Mucosa of descending colon (tissue), 3 donors: ENCODE measurements at places on chromosomes 7 and 10. TPM values are rescaled to one million over a fixed set of nuclear protein-coding genes. Genes with fewer than 3 reads are reported as not detected.

DNA sequence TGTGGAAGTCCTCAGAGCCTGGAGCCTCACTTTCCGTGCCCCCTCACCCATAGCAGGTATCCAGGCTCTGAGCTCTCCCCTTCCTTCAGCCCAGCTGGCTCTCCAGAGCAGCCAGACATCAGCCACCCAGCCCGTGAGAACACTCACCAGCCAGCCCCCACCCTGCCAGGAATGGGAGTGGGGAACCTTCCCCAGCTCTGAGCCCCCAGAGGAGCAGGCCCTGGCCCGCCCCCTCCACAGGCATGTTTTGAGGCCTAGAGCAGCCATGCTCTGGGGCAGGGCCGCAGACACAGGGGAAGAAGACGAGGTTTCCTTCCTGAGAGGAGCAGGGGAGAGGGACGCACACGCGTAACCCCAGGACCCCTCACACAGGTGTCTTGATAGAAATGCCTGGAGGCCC lies 70.0 kb upstream of the COL13A1 start:
- no peak for DNase-seq

GRCh38 chr10:5271526-5271925 lies 74.9 kb downstream of the AKR1C4 start:
- no peak for DNase-seq

ARMH3 gene
- 25.8 TPM for total RNA-seq

TRPV5 gene
- not detected for total RNA-seq

DNA sequence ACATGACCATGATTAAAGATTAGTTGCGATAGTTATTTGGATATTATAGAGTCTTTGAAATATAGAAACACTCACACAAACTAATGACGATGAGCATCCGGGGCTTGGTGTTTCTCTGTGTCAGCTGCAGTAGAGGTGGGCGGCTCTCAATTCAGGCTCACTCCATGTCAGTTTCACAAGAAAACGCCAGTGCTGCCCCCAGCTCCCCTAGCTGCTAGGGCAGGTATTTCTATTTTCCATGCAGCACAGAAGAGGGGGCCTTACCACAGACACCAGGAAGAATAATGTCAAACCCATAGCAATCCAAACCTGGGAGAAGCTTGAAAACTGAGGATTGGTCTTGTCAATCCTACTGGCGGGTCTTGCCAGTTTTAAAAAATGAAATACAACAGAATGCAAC lies 197.1 kb downstream of the PHTF2 start:
- no peak for DNase-seq

ADAMTS14 gene
- total RNA-seq = 2.1 TPM

DNA sequence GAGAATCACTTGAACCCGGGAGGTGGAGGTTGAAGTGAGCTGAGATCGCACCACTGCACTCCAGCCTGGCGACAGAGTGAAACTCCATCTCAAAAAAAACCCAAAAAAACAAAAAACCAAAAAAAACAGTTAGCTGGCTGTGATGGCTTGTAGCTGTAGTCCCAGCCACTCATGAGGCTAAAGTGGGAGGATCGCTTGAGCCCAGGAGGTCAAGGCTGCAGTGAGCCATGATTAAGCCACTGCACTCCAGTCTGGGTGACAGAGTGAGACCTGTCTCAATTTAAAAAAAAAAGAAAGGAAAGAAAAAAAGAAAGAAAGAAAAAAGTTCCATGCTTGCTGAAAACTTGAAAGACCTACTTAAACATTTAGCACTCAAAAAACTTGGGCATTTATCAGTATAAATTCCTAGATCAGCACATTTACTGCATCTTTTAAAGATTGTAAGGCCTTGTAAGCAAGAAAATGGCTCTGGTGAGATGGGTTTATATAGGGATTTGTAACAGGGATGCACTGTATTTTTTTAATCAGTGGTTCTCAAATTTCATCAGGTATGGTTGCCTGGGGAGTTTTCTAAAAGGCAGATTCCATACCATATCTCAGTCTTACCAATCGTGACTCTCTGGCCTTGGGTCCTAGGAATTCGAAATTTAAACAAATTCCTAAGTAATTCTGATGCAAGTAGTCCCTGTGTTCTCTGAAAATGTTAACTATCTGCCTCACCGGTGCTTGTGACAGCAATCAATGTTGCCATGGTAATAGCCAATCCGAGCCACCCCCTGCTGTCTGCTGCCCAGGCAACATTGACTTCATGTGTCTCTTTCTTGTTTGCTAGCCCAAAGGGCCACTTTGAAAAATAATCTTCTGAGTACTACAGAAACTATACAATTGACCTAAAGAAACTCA lies 11.5 kb upstream of the NT5C2 start:
- DNase-seq = no peak

DNA sequence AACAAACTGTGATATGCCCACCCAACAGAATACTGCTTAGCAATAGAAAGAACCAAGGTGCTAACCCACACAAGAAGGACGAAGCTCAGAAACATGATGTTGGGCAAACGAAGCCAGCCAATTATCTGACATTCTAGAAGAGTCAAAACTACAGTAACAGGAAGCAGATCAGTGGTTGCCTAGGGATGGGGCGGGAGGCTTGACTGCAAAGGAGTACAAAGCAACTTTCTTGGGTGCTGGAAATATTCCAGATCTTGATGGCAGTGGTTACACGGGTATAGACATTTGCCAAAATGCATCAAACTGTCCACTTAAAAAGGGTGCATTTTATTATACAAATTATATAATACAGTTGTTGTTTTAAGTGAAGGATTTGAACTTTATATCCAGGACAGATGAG lies 41.1 kb upstream of the RET start:
- no peak for DNase-seq

DNA sequence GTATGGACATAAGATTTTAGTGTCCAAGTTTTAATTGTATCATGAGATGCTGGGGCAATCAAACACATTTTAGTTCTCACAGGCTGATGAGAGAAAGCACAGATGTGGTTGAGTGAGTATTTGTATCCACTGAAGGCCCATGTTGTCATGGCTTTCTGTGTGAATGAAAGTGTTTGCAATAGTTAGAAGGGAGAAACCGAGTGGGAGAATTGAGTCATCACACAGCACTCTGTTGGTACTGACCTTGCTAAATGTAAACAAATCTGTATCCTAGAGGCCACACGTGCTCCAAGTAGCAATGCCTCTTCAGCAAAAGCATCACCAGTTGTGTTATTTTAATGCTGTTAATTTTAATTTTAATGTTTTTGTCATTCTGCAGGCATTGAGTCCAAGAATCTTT lies 121.2 kb downstream of the EMX2 start:
- DNase-seq = no peak

GRCh38 chr10:9868499-9868898 lies 1149.2 kb upstream of the CELF2 start:
- no peak for DNase-seq

- no peak for DNase-seq
These were observed 4.7 kb downstream of the CPA1 start for GRCh38 chr7:130384841-130385599.

C10orf67 gene
- total RNA-seq = not detected

DNA sequence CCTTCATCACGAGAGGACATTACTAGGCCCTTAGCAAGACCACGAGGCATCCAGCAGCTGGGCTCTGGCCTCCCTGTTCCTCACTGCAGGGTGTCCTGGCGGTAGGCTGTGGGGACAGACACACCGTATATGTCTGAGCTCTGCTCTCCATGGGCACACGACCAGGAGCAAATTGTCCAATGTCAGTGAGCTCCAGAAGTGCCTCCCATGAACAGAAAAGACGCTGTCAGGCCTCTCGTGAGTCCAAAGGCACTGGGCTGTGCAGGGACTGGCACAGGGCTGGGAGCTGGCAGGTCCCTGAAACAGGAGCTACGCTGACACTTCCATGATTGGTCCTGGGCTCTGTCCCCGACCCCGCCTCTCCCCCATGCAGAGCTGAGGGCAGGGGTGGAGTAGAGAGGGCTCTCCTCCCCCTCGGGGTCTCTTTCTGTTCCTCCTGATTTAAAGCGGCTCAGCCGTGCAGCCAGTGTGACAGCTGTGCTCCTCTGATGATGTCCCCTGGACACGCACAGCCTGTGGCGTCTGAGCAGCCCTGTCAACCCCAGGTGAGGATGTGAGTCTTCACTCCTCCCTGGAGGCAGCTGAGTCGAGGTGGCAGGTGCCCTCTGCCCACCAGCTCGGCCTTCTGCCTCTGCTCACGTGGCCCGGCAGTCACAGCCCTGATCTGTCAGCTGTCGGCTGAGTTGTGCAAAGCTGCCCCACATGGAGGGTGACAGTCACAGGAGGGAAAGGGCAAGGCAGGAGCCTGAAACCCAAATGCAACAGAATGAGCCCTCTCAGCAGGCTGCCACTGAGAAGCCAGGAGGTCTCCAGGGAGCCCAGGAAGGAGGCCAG lies 13.0 kb downstream of the ANTXRL start:
- no peak for DNase-seq

- DNase-seq = no peak
These were observed 213.6 kb downstream of the CELF2 start for GRCh38 chr10:11231285-11231684.

CRYGN gene
- not detected for total RNA-seq

- no peak for DNase-seq
These were observed 280.6 kb downstream of the DNAJB6 start for GRCh38 chr7:157617401-157617800.

- no peak for DNase-seq
These were observed 60.9 kb downstream of the SLC35B4 start for GRCh38 chr7:134255814-134256213.

CRHR2 gene
- total RNA-seq = not detected

DNA sequence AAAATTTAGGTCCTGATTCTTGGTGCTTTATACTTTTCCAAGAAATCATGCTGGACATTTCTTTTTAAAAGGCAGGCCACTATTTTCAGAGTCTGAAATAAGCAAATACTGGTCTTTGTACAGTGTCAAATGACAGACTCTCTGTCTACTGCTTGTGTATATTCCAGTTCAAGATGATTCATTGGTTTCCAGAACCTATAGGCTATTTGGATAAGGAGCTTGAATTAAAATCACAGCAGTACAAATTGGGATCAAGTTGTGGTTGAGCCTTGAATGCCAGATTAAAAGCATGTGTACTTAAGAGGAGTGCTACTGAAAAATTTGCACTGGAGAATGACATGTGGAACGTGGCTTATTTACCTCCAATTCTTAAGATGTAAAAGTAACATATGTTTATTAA lies 10.7 kb downstream of the KMT2E start:
- no peak for DNase-seq

RAPGEF5 gene
- 59.5 TPM for total RNA-seq

RNF133 gene
- total RNA-seq = 0.41 TPM

- DNase-seq = no peak
These were observed 34.5 kb upstream of the CYP26C1 start for GRCh38 chr10:93026072-93026471.

DNA sequence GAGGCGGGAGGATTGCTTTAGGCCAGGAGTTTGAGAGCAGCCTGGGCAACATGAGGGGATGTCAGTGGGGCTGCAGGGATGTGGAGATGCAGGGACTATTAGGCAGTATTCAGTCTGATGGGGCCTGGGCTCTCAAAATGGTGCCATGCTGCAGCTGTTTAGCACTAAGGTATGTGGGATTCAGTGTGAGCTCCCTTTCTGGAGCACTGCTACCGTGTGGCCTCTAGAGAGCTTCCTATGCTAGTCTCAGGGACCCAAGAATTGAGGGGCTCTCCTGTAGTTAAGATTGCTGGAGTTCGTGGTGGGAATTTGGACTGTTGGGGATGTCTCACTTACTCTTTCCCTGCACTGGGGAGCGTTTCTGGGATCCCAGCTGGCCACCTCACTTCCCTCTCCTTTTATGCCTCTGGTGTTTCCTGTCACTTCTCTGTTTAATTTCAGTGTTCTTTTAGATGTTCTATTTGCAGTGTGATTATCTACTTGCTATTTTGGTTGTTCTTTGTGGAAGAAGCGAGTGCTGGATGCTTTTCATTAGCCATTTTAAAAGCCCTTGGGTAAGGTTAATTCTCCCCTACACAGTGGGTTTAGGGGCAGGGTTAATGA lies 23.4 kb downstream of the LSMEM1 start:
- DNase-seq = no peak

- DNase-seq = no peak
These were observed 29.0 kb upstream of the GNA12 start for GRCh38 chr7:2873146-2873545.

DNA sequence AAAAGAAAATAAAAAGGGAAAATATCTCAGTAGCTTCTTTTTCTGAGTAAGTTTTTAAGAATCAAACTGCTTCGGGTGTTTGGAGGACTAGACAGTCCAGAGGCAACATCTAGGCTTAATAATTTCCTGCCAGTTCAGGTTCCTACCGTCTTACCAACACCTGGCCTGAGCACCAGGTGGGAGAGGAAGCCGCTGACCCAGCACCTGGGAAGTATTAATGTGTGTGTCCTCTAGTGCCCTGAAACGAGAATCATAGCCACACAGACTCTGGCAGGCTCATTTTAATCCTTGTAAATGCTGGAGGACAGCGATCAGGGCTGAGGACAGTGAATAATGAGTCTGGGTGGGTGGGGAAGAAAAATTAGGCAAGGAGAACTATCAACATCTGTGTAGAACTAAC lies 137.4 kb downstream of the ZNF438 start:
- DNase-seq = no peak

DNA sequence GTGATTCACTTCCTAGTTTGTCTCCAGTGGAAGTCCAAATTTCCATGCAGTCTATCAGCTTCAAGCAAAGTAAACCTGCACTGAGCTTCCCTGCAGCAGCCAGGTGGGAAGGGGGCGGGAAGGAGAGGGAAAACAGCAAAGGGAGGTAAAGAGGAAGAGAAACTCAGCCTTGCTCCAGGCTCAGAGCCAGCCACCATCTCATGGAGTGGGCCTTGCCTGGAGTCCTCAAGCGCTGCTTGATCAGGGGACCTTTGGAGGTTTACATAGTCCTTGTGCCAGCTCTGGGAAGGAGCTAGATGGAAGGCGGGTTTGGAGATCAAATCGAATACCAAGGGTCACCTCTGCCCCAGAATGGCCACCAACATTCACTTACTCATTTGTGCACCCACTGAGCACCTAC lies 7.4 kb downstream of the CRTAC1 start:
- no peak for DNase-seq

GRCh38 chr7:104176332-104176731 lies 31.5 kb downstream of the ORC5 start:
- no peak for DNase-seq

GRCh38 chr10:110457851-110458250 lies 39.9 kb upstream of the DUSP5 start:
- no peak for DNase-seq

DNA sequence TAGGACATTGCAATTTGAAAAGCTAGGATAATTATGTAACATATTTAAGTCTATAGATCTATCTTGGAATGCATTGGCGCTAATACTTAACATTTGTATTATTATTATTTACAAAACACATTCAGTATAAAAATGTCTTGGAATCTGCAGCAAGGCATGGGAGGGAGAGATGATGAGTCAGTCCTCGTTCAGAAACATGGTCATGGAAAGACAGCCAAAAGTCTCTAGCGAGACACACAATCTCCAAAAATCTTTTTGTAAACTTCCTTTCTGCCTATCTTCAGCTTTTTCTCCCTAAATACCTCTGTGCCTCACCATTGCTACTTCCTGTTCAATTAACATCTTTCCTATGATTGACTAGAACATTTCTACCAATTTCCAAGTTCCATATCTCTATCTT lies 188.4 kb upstream of the CACNA2D1 start:
- no peak for DNase-seq

- DNase-seq = no peak
These were observed 102.1 kb downstream of the POLL start for GRCh38 chr10:101485681-101486554.

GRCh38 chr7:94620703-94621118 lies 35.2 kb downstream of the SGCE start:
- peak; percentile 34 for DNase-seq

GRCh38 chr10:26697163-26697921 lies at the start of gene PDSS1:
TSS of gene PDSS1 (plus strand) at chr10:26697701. CDS start at chr10:26697712, 11 bp downstream.
- DNase-seq = peak; percentile 85

GRCh38 chr7:24786306-24786705 lies 29.0 kb upstream of the GSDME start:
- no peak for DNase-seq

MPP7 gene
- 45.8 TPM for total RNA-seq

NRP1 gene
- 52.3 TPM for total RNA-seq
